ENCODE measurements at places on chromosomes 16 and 17. TPM values are rescaled to one million over a fixed set of nuclear protein-coding genes. Genes with fewer than 3 reads are reported as not detected.
A peak's percentile ranks its signal among the peaks of the same experiment; 100 is the strongest.

GRCh38 chr17:12789481-12790248 lies at the start of gene ARHGAP44:
Gene ARHGAP44, plus strand, starts transcription at chr17:12789498. Its CDS starts 341 bp downstream, at chr17:12789839.
- DNase-seq, result peak; percentile 59

- DNase-seq, result no peak
Measured at GRCh38 chr17:4205917-4206316, 57.9 kb downstream of the ANKFY1 start.

Gene GRAPL
- total RNA-seq, result 0.43 TPM

GRCh38 chr17:499951-500461 lies 147.4 kb upstream of the RPH3AL start:
- DNase-seq, result no peak

Gene UNC119
- total RNA-seq, result 19.6 TPM

All from fibroblast of villous mesenchyme (primary cell).